ENCODE measurements at places on chromosomes 6 and 20.
A peak's percentile ranks its signal among the peaks of the same experiment; 100 is the strongest.

- no peak for DNase-seq
Measured at GRCh38 chr6:121460170-121460569, 24.7 kb downstream of the GJA1 start.

GRCh38 chr6:109381061-109381746, 1.1 kb downstream of the CD164 start:
- peak; percentile 20 for DNase-seq

DNA sequence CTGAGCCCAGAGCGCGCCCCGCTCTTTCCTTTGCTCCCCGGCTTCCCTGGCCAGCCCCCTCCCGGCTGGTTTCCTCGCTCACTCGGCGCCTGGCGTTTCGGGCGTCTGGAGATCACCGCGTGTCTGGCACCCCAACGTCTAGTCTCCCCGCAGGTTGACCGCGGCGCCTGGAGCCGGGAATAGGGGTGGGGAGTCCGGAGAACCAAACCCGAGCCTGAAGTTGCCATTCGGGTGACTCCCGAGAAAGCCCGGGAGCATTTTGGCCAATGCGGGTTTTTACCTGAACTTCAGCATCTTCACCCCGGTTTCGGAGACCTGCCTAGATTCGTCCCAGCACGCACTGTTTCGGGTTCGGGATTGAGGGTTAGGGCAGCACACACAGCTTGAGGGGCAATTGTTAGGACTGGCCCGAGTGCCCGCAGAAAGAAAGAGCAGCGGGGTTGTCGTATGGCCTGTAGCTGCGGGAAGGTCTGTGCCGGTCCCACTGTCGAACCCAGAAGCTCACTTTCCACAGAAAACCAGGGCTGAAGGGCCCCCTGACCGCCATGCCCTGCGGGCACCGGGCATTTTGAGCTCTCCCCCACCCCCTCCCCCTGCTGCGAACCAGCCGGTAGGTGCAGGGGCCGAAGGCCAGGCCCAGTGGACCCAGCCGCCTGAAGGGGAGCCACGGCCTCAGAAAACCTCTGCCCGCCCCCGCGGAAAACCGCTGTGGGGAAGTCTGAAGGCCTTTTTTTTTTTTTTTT, 2.1 kb downstream of the FOXP4 start:
- peak; percentile 29 for DNase-seq

DNA sequence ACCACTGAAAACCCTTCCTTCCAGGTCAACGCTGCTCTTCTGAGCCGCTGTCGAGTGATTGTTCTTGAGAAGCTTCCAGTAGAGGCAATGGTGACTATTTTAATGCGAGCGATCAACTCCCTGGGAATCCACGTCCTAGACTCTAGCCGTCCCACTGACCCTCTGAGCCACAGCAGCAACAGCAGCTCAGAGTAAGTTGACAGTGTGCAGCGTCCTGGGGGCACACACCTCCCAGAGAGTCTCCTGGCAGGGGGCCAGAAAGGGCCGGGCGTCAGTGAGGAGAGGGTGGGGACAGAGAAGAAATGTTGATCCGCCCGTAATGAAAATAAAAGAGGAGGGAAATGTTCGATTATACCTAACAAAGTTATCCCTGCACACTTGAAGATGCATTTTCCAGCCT, 5.0 kb downstream of the WRNIP1 start:
- no peak for DNase-seq

GRCh38 chr6:149013586-149014344, 266.9 kb downstream of the UST start:
- DNase-seq = no peak

DNA sequence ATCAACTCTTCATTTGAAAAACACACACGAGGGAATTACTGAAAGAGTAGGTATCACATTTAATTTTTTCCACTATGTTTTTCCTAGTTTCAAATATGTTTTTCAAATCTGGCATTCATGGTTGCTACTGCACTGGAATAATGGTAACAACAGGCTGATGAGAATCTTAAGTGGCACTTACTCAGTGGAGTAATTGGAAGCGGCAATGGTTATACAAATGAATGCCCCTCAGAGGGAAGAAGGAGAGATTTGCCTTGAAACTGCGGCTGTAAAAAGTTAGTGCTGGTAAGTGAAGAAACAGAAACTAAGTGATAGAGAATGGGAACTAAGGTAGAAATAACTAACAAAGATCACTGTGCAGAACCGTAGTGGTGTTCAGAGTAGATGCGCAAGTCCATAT, 41.0 kb upstream of the PDE7B start:
- DNase-seq = no peak

- no peak for DNase-seq
Measured at GRCh38 chr6:41464481-41464880, 81.7 kb upstream of the FOXP4 start.

DNA sequence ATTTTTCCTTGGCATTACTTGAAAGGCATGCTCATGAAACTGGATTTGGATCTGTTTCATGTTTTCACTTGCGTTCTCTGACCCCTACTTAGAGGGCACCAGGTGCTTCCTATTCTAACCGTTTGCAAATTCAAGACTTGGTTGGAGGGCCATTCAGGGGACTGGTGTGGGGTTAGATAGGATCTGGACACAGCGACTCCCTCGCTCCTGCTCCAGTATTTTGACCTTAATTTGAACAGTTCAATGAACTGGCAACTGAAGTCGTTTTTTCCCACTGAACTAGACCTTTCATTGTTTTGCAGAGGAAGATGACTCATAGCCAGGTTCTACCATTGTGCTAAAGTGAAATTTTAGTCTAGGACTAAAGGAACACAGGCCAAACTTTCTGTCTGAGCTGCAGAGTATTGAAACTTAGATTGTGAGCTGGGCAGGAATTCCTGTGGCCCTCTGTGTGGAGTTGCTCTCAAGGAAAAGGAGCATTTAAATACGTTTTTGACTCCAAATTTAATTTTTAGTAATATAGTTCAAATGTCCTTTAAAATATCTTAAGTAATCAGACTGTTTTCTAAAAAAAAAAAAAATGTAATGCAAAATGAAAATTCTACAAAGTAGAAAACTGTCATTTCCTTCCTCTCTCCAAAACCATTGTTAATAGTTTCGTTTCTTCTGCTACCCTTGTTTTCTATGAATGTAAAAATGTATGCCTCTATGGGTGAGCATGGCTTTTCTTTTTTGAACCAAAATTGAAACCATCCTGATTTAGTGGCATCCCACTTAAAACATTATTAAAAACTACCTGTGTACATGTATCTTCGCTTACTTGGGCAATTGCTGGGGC, 64.8 kb downstream of the UTRN start:
- peak; percentile 74 for DNase-seq

DNA sequence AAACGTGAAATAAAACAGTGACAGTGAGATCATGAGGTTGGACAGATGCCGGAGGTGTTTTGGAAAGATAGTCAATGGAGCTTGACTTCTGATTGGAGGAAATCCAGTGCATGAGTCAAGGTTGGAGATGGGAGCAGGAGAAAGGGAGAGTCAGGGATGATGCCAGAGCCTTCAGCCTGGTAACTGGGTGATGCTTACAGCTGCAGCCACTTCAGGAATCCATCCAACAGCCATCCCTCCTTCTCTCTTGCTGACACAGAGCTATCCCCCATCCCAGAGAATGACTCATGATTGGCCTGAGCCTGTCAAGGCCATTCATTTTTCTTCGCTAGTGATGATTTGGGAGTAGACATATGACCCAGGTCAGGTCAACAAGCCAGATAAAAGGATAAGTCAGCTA, 112.8 kb downstream of the SAMD5 start:
- DNase-seq = no peak

GRCh38 chr20:20203784-20204183, 151.5 kb downstream of the CFAP61 start:
- no peak for DNase-seq
